Stromal cell of bone marrow (primary cell): ENCODE measurements at places on chromosomes 5 and 9.

GRCh38 chr5:56814361-56814962, 887 bp upstream of the MAP3K1 start:
- no peak for DNase-seq

DNA sequence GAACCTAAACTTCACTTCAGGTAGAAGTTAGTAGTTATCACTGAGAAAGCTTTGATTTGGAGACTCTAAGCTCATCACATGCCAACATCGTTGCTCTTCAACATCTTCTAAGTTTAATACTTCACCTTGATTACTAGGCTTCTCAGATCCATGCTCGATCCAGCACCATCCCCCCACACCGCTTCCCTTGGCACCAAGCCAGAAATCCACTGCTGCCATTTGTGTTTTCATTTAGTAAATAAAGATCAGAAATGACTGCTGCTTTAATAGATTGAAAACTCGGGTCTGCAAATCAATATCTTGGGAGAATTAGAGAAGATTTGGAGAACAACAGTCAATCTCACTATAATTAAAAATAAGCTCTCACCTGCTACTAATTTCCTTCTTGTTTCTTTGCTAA, 214.7 kb upstream of the NR4A3 start:
- DNase-seq: no peak

- DNase-seq: no peak
These were observed 2.7 kb downstream of the RNF20 start for GRCh38 chr9:101536351-101536750.

DNA sequence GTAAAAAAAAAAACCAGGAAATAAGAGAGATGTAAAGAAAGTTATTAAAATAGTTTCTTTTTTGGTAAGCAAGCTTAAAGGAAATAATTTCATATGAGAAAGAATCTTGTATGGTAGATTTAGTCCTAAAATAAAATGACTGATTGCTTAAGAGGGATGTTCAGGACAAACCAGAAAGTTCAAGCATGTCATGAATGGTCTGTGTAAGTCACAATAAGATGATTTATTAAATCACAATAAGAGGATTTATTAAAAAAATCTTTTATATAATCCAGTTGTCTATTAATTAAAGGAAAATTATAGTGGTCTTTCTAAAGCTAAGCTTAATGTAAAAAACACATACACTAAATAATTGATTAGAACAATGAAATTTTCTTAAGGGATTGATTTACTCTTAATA, 91.8 kb upstream of the OR13F1 start:
- no peak for DNase-seq

DNA sequence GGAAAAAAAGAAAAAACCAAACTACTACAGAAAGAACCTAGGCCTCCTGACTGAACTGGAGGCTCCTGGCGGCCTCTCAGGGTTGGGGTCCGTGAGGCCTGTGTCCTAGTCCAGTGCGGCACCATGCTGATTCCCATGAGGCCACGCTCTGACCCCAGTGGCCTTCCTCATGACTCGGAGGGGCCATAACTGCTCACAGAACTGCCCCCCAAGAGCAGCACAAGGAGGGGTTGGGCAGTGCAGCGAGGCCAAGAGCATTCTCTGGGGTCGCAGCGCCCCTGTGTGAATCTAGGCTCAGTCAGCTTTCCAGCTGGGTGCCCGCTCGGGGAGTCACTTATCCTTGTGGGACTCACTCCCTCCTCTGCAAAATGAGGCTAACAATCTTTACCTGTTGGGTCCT, 79.3 kb upstream of the FBXW11 start:
- DNase-seq: no peak

DNA sequence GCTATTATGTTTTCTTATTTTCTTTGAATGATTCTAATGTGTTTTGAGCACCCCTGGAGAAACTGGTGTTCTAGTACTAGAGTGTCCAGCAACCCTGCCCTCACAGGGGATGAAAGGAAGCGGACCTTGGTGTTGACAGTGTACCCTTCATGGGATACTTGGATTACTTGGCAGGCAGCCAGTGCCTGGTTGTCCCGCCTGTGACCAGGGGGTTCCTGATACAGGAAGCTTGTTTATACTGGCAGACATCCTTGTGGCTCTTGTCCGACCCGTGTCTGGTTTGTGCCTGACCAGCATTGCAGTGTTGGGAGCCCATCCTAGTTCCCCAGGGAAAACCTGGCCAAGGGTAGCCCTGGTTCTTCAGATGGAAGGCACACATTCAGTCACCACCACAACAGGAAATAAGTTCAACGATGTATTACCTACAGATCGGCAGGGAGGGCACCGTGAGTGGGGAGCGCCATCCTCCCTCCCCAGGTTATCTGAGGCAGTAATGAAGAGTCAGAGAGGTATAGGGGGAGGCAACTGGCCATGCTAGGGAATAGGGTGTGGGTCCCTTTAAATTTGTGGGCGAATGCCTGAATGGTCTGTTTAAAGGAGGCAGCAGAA, 47.3 kb downstream of the CACNA1B start:
- no peak for DNase-seq
